Stimulated activated CD8-positive, alpha-beta memory T cell treated with anti-CD3 and anti-CD28 coated beads, Interleukin-4, amount 100 ng/mL, for 1 hour (primary cell): ENCODE measurements at places on chromosomes 7 and 10.

DNA sequence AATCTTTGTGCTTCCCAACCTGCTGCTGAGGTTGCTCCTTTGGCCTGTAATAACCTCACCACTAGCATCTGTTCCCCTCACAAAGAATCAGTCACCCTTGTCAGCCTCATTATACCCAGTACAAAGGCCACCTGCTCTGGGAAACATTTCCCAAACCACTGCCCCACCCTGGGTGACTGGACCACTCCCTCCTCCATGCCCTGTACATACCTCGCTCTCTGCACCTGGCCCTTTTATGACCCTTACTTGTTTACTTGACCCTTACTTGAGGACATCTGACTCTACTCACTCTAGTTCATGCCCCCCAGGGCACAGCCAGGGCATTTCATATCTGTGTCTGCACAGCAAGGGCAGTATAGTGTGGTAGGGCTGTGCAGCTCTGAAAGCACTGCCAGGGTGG, 21.4 kb upstream of the AOC1 start:
- no peak for DNase-seq

- no peak for DNase-seq
Observed at GRCh38 chr7:131010717-131011431, 276.9 kb upstream of the KLF14 start.

DNA sequence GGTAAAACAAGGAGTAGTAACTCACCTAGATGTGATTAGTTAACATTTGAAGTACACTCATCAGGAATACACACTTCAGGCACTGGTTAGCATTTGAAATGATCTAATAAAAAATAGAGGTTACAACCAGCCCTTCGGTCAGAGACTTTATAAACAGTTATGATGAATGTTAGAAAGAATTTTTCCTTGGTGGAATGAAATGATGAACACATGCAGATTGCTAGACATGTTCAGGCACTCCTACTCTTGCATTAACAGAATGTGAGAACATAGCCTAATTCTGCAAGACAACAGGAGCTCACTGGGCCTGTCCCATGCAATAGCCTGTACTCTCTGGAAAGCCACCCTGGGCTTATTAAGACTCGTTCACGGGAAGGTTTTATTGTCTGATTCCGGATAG, 47.3 kb upstream of the TECTB start:
- DNase-seq: no peak

GRCh38 chr10:73553761-73554160, 37.4 kb downstream of the USP54 start:
- DNase-seq: no peak

- DNase-seq: no peak
Observed at GRCh38 chr7:92790992-92791391, 45.4 kb downstream of the CDK6 start.

GRCh38 chr10:81403451-81403850, 471.5 kb upstream of the NRG3 start:
- no peak for DNase-seq

- no peak for DNase-seq
Observed at GRCh38 chr10:129926066-129927055, 37.7 kb downstream of the EBF3 start.

DNA sequence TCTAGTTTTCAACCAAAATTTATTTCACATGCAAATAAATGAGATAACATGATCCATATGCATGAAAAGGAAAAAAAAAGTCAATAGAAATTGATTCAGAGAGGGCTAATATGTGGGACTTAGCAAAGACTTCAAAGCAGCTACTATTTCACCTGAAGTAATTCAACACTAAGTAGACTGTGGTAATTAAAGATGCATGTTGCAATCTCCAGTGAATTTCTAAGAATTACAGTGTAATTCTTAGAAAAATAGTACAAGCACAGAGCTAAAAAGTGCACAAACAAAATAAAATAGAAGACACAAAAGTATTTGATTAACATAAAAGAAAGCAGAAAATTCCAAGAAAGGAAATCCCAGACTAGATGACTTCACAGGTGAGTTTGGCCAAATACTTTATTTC, 25.7 kb downstream of the GPR22 start:
- no peak for DNase-seq

GRCh38 chr10:67506757-67507091, 189.3 kb downstream of the CTNNA3 start:
- DNase-seq: no peak

GRCh38 chr10:22978287-22978686, 50.4 kb downstream of the ARMC3 start:
- DNase-seq: no peak
